GM12865 (cell line): ENCODE measurements at places on chromosomes 2 and 18.

GRCh38 chr2:15588329-15588919, 3.2 kb upstream of the DDX1 start:
- peak; percentile 26 for DNase-seq

DNA sequence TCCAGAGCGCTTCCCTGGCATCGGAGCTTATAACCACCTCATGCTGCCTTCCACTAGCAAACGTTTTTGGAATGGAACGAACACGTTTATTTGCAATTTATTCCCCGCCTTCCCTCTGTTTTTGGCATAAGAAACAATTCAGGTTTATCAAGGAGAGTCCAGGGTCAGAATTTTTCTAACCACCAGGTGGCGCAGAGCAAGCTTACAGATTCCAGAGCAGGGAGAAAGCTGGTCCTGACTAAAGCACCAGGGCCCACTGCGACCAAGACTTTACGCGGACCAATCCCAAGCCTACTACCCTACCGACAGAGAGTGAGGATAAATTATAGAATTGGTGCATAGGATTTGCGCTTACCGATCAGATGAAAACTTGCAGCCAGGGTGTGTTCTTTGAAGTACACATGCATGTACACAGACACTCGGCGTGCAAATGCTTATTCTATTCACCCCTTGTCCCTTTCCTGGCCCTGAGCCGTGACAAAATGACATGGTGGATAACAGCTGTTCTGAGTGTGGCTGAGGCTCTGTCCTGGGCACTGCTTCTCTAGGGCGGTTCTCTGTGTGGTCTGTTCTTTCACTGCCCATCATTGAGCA, 34.7 kb downstream of the NAPG start:
- DNase-seq, result peak; percentile 83

- DNase-seq, result peak; percentile 30
Measured at GRCh38 chr18:26406854-26407517, 141.4 kb downstream of the KCTD1 start.

GRCh38 chr2:216687646-216688045, 7.7 kb downstream of the IGFBP5 start:
- peak; percentile 26 for DNase-seq

DNA sequence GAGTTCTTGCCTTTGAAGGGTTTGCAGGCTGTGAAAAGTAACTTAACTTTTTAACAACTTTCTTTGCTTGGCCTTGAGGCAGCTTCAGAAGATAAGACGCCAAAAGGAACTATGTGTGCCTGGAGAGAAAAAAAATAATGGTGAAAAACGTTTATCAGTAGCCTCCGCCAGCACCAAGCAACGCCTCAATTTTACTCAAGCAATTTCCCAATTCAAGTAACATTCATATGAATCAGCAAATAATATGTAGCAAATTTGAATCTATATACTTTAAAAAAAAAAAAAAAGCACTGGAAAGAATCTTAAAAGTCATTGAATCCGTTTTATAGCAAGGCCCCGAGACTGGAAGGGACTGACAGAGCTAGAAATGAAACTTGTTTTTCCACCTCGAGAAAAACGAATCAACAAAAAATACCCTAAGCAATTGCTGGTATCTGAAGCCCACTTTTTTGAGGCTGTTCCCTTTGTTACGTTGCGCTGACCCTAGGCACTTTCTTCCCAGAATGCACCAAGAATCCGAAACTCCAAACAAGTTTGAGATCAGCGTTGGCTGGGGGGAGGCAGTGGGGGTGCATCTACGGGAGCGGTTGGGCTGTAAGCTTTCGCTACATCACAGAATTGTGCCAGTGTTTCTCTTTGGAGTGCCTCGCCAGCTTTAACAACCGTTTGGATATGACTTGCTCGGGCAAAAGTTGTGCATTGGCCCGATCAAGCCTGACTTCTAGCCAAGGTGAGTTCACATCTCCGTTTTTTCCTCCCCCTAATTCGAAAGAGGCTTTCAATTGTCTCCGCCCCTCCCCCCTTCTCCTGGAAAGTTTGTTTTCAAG, 2.7 kb upstream of the TGIF1 start:
- DNase-seq, result no peak

DNA sequence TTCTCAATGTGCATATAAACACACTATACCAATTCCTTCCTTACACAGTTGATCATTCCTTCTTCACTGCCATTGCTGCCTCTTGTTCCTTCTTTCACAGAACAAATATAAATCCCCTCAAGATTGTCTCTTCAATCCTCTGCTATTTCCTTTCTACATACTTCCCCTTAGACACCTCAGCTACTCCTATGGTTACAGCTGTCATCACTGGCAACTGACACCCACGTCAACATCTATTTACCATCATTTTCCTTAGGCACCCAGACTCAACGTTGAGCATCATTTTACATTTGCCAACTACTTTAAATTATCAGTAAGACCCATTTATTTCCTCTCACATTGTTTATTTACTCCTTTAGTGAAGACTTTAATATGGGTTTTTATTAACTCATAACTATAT, 488.8 kb upstream of the FSHR start:
- DNase-seq, result no peak

DNA sequence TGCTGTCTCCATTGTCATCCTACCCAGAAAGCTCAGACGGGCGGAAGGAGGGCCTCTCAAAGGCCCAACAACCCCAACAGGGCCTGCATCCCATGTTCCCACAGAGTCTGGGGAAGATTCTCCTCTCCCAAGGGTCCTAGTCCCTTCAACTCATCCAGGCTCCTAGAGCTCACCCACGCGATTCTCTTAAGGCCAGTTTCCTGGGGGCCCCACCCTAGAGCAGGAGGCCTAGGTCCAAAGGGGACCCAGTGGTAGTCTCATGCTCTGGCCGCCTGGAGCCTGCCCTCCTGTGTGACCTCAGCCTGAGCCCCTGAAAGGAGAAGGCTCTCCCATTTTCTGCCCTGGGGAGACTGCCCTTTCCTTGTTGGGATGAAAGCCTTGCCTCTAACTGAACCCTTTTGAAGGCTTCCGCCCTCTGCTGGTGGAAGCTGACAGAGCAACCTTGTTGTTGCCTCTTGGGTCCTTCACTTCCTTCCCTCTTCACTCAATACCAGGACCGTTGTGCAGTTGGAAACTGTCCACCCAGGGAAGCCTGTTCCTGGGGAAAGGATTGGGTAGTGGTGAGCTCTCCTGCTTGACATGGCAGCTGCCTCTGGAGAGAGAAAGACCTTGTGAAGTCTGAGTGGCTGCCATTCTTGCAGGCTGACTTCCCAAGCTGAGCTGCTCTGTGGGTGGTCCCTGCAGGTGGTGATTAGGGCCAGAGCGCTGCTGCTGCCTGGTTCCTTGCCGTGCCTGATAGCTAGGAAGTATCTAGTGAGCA, 86.0 kb upstream of the ALPP start:
- peak; percentile 78 for DNase-seq

- peak; percentile 31 for DNase-seq
Measured at GRCh38 chr18:57466745-57467409, 31.7 kb downstream of the ONECUT2 start.

DNA sequence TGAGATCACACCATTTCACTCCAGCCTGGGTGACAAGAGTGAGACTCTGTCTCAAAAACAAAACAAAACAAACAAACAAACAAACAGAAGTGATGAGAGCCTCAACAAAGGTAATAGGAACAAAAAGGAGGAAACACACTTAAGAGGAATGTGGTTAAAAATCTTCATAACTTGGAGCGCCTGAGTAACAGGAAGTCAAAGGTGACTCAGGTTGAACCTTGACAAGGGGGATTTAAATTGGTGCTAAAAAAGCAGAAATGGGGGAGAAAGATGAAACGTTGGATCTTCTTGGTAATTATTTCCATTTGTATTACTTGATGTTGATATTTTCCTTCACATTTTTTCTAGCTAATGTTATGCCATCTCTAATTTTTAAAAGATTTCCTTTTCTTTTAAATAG, 318.5 kb upstream of the TCF4 start:
- DNase-seq, result no peak

- DNase-seq, result peak; percentile 15
Measured at GRCh38 chr2:33670392-33670937, 71.4 kb upstream of the FAM98A start.

DNA sequence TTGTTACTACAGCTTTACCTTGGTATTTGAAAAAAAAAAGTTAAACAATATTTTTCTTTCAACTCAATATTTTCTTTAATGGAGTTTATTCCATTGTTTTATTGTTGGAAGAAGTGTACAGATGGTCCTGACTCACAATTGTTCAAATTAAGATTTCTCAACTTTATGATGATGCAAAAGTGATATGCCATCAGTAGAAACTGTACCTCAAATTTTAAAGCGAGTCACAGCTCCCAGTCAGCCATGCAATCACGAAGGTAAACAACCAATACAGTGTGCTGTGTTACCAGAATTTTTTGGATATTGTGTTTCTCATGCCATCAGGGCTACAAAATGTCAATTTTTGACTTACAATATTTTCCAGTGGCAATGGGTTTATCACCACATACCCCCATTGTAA, 54.0 kb upstream of the COL5A2 start:
- DNase-seq, result no peak

DNA sequence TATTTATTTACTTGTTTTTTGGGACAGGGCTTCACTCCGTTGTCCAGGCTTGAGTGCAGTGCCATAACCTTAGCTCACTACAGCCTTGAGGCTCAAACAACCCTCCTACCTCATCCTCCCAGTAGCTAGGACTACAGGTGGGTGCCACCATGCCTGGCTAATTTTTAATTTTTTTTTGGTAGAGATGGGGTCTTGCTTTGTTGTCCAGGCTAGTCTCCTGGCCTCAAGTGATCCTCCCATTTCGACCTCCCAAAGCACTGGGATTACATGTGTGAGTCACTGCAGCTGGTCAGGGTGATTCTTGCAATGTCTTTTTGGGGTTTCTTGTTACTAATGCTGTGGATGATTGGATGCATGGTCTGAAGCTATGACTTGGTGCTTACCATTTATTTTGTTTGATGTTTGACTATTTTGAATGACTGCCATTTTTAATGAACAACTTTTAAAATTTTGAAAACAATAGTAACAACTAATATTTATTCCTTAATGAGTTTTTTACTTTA, 6.5 kb downstream of the CERS6 start:
- DNase-seq, result no peak

DNA sequence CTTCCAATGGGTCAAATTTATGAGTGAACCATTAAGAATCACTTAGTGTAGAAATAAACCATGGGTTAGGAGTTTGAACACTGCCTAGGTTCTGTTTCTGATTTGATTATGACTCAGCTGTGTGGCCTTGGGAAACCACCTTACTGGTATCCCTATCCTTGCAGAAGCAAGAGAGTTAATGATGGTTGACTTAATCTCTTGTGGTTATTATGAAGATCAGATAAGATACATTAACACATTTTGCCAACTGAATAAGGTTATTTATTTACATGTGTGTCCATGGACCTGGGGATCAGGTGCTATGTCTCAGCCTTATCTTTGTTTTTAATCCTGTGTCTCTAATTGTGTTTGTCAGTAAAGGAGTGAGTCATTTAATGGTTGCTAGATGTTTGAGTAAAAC, 5.4 kb upstream of the KCNJ13 start:
- peak; percentile 69 for DNase-seq

GRCh38 chr18:26133652-26134051, at the start of gene PSMA8:
Gene PSMA8 (plus strand): TSS chr18:26133869. CDS start chr18:26133966, 97 bp downstream.
- DNase-seq, result peak; percentile 9

- DNase-seq, result no peak
Measured at GRCh38 chr2:15949551-15949950, 9.2 kb downstream of the MYCN start.

DNA sequence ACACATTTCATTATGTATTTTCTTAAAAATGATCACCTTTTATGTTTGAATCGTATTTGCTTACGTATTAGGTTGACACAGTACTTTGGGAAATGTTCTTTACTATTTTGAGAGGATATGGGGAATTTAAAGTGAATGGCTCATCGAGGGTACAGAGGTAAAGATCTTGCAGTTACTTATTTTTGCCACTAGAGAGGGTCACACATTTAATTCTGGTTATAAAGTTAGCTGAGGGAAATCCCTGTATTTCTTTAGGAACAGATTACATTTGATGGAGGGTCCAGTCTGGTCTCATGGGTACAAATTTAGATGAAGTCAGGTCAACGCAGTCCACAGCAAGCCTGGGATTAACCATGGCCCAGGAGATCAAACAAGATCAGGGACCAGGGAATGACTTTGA, 24.5 kb downstream of the DYNC2LI1 start:
- DNase-seq, result no peak

DNA sequence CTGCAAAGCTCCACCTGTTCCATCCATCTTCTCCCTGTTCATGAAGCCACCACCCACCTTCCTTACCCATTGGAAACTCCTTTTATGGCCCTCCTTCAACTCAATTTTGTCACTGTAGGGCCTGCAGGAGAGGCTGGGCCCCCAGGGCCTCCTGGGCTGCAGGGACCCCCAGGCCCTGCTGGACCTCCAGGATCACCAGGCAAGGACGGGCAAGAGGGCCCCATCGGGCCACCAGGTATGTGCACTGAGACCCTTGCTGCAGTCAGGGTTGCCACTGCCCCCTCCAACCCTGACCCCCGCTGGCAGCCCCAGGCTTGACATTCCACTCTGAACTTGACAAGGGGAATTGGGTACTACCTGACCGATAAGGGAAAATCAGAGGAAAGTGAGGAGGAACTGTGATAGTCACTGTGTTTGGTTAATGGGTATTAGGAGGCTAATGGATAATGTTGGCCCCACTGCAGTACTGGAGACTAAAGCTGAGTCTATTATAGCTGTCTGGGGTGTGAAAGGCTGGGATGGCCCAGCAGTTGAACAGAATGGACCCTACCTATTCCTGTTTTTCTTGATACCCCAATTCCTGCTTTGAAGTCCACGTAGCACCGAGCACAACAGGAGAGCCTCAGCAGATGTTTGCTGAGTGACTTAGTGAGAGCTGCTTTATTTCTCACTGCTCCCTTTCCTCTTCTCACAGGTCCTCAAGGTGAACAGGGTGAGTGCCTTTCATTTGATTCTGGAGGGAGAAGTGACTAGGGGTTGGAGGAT, 2.1 kb upstream of the KHK start:
- DNase-seq, result no peak

DNA sequence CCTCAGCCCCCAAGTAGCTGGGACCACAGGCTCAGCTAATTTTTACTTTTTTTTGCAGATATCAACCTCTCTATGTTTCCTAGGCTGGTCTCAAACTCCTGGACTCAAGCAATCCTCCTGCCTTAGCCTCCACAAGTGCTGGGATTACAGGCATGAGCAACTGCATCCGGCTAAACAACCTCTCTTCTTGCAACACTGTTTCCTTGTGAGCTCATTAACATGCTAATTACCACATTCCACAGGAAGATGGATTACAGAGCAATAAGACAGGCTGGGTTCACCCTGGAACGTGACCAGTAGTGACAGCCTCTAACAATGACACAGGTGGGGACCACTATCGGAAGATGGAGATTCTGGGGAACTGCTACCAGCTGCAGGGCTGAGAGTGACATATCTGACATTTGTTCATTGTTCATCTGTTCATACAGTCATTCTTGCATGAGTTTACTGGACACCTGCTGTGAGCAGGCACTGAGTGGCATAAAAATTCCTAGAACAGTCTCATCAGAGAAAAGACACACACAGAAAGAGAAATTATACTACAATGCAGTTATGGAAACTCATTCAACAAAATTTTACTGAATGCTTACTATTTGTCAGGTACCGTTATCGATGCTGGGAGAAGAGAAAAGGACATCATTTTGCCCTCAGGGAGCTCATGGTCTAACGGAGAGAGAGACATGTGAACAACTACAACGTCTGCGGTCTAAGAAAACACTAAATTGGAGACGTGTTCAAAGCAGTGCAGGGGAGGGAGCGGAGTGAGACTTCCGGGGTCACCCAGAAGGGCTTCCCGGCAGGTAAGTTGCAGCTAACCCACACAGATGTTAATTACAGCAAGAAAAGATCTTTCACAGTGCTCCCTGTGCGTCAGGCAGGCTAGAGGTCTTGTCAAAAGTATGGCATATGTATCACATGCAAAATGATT, 37.6 kb downstream of the PROC start:
- DNase-seq, result no peak
